Upper lobe of left lung (tissue), 6 donors: ENCODE measurements at places on chromosomes 4 and X. TPM values are rescaled to one million over a fixed set of nuclear protein-coding genes. Genes with fewer than 3 reads are reported as not detected.

Gene BEX5
- 2.1 TPM for total RNA-seq

Gene EOLA1
- 15.7 TPM for total RNA-seq

Gene CSN1S1
- total RNA-seq, result not detected

Gene PTPN13
- 96.7 TPM for total RNA-seq

Gene GAGE12F
- not detected for total RNA-seq

Gene TFDP3
- not detected for total RNA-seq

Gene DGAT2L6
- total RNA-seq, result not detected

Gene MAGED4
- 2.1 TPM for total RNA-seq

Gene DNAAF6
- total RNA-seq, result 0.61 TPM

Gene ZNF595
- total RNA-seq, result 11.8 TPM

Gene MAGEA2
- not detected for total RNA-seq

Gene TRO
- total RNA-seq, result 5.0 TPM

Gene PNMA5
- not detected for total RNA-seq

Gene VCX
- total RNA-seq, result not detected

Gene HPGD
- 67.4 TPM for total RNA-seq

Gene GLRA2
- total RNA-seq, result not detected

Gene RIPPLY1
- total RNA-seq, result not detected

Gene MAGEA1
- total RNA-seq, result not detected

Gene FAM156A
- total RNA-seq, result 12.0 TPM

Gene KLHL4
- 0.46 TPM for total RNA-seq

Gene ARHGAP36
- not detected for total RNA-seq

Gene FAT1
- 48.3 TPM for total RNA-seq

Gene CXCL3
- total RNA-seq, result 10.0 TPM

Gene TLR1
- 28.0 TPM for total RNA-seq

Gene SPARCL1
- 145 TPM for total RNA-seq

Gene ATP6AP1
- total RNA-seq, result 93.2 TPM

Gene FGF16
- total RNA-seq, result not detected

Gene NCAPG
- 2.3 TPM for total RNA-seq

Gene EREG
- 1.1 TPM for total RNA-seq

Gene GK2
- total RNA-seq, result not detected

Gene GABRG1
- total RNA-seq, result not detected

Gene ASB5
- not detected for total RNA-seq

Gene CLGN
- total RNA-seq, result 0.30 TPM

Gene IL15
- 2.1 TPM for total RNA-seq

Gene IBSP
- total RNA-seq, result not detected

Gene SORCS2
- 6.1 TPM for total RNA-seq

Gene KLB
- 0.64 TPM for total RNA-seq

Gene ASB9
- total RNA-seq, result 3.7 TPM

Gene SPON2
- 80.5 TPM for total RNA-seq

Gene PRR32
- total RNA-seq, result not detected

Gene ODAPH
- total RNA-seq, result not detected

Gene PRRG1
- 6.2 TPM for total RNA-seq

Gene ADD1
- 651 TPM for total RNA-seq

Gene MTCP1
- 6.5 TPM for total RNA-seq

Gene RBM46
- total RNA-seq, result not detected

Gene VEGFD
- 17.1 TPM for total RNA-seq

Gene SPATA18
- 13.4 TPM for total RNA-seq

Gene TCP11X2
- total RNA-seq, result not detected

Gene CFAP47
- total RNA-seq, result 0.03 TPM

Gene LDOC1
- total RNA-seq, result 18.8 TPM

Gene PDZD4
- total RNA-seq, result 8.9 TPM

Gene UGT2A1
- not detected for total RNA-seq

Gene DRD5
- total RNA-seq, result not detected

Gene CYBB
- 37.7 TPM for total RNA-seq

Gene TFE3
- total RNA-seq, result 88.9 TPM
